ENCODE measurements at places on chromosomes 2 and 18.

GRCh38 chr2:70501728-70502127 is 51.9 kb downstream of the TGFA start:
- no peak for DNase-seq

DNA sequence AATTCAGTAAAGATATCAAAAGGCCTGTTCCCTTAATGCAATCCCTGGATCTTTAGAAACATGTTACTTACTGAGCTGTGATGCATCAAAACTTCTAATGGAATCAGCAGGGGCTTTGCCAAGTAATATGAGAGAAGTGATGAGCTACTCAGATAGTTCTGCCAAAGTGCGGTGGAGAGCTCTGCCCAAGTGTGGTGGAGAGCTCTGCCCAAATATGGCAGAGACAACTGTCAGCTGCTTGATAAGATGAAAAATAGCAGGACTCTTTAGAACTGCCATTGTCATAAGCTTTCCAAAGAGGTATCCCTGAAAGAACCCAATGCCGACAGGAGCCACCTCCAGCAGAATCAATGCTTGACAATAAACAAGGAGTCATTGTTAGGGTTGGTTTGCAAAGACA is 167.9 kb upstream of the SLC39A10 start:
- DNase-seq = no peak

GRCh38 chr2:227616631-227617030 is 667 bp upstream of the SCYGR4 start:
- DNase-seq = no peak

DNA sequence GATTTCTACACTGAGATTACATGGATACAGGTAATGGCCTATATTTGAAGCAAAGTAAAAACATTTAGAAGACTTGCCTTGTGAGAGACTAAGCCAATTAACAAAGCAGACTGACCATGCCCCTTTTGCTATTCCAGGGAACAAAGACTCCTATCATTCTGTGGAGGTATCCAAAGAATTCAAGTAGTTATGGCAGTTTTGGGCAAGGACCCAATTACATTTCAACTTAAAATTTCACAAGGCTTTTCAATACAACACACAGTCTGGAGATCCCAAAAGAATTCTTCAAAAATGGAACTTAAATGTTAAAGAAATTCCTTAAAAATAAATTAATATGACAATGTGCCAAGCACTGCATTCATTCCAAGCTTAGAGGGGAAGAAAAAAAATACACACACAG is 109.2 kb upstream of the CHRNA1 start:
- DNase-seq = no peak

DNA sequence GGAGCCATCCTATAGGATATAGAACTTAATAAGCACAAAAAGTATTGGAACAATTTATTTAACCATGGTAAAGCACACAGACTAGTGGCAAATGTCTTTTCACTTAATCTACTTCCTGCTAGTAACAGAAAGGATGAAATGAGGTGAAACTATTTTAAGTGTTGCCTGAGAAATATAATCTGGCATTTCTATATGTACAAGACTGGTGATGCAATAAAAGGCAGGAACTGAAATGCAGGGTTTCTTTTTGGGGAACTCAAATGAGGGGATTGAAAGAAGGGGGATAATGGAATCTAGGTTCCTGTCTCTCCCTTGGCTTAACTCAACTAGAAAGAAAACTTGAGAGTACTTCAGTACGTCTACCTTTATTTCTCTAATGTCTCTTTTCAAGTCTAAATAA is 122.3 kb downstream of the MEMO1 start:
- no peak for DNase-seq

DNA sequence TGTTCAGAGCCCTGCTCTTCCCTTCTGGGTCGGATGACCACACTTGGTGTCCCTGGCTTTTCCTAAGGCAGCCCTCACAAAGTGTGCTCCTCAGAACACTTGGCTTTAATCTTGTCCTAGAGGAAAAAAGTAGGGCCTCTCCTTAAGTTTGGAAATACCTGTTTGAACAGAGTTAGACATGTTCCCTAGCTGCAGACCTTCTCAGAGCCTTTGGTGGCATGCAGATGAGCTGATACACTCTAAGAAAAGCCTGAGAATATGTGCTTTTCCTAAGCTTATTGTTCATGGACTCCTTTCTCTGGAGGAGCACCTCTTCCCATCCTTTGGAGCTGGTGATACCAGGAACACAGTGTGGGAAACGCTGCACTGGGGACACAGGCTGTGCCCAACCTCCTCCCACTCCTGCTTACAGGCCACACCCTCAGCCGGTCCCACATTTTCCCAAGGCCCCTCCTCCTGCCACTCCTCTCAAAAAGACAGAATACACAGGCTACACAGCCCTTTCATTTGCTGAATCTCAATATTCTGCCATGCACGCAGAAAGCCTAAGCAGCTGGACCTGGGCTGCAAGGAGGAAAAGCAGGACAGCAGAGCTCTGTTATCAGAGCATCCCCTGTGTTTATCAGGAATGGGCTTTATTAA is 443.6 kb downstream of the NBAS start:
- no peak for DNase-seq

- no peak for DNase-seq
Observed at GRCh38 chr2:157822993-157823392, 53.1 kb downstream of the ACVR1 start.

- DNase-seq = no peak
Observed at GRCh38 chr2:216863946-216864345, 4.1 kb upstream of the TNP1 start.

GRCh38 chr2:32534831-32535230 is 93.0 kb upstream of the TTC27 start:
- no peak for DNase-seq

DNA sequence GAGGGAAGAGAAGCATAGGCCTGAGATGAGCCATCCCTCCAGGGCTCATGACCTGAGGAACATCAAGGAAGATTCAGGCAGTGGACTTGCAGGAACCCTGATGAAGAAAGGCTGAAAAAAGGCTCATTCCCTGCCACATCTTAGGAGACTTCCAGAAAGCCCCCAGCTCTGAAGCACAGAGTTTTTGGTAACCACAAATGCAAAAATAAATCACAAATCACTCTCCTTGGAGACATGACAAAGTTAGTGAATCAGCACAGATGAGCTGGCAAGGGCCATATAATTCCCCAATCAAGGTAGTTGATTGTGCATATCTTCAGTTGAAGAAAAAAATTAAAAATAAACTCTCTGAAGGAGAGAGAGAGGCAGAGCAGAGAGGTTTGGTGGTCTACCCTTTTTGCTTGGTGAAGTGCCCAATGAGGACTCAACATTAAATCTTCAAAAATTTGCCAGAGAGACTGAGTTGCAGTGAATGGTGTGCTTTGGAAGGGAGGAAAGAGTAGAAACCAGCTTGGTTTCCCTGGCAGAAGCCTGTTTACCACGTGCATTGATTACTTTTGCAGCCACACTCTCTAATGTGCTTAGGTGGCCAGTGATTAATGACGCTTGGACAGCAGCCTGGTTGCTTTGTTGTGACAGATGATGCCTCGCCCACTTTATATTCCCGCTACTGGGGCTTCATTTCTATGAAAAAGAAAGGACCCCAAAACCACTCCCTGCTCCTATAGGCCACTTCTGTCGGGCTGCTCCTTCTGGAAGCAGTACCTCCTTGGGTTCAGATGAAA is 257.4 kb upstream of the SLC14A2 start:
- DNase-seq = no peak

GRCh38 chr2:164560902-164561301 is 60.4 kb downstream of the GRB14 start:
- DNase-seq = no peak

- no peak for DNase-seq
Observed at GRCh38 chr2:201730651-201731285, 32.3 kb upstream of the MPP4 start.

GRCh38 chr2:197356136-197356535 is 45.6 kb upstream of the ANKRD44 start:
- no peak for DNase-seq

DNA sequence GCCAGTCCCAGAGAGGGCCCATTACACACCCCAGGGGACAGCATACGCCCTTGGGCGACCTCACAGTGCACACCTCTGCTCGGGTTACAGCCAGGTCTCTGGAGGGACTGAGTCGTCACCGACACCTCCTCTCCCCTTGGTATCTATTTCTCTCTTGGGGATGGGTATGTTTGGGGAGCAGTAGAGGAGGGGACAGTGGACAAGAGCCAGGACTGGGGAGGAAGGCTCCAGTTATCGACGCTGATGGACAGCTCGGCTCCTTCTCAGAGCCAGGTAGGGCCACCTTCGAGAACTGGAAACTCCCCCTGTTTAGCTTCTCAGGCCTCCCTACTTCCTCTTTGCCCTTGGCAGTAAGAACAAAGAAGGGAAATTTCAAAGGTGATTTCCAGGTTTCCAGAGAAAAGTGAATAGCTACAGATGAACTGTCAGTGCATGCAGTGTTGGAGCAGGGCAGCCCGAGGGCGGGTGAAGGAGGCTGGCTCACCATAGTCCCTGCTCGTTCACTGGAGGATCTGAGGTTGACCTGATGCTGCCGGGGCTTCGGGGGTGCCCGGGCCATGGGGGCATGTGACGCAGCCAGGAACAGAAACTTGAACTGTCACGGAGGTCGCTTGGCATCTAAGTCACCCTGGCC is 4.4 kb upstream of the SEMA4C start:
- DNase-seq = no peak

GRCh38 chr2:208360259-208361076 is 46.1 kb upstream of the PTH2R start:
- DNase-seq = no peak

DNA sequence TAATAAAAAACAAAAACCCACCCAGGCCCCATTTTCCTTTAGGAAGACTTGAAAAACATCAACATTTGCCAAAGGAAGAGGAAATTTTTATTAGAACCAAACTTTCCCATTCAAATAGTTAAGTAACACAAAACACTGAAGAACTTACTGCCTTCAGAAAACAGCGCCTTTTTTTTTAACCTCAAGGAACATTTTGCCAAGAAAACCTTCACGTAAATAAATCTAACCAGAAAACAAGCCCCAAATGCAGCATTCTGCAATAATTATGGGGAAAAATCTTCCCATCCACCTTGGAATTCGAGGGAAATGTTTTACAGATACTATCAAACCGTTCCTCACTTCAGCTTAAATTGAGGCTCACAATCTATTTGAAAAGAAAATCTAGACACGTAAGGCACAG is 56.4 kb downstream of the ACVR1 start:
- DNase-seq = no peak

- DNase-seq = no peak
Observed at GRCh38 chr18:33901894-33902512, 322.7 kb downstream of the NOL4 start.

Measured in activated CD4-positive, CD25-positive, alpha-beta regulatory T cell treated with anti-CD3 and anti-CD28 coated beads, Interleukin-2, amount 50 U/mL, for 16 hours (primary cell).